Osteoblast (primary cell): ENCODE measurements at places on chromosomes 2 and 18. TPM values are rescaled to one million over a fixed set of nuclear protein-coding genes. Genes with fewer than 3 reads are reported as not detected.

CHRND gene
- not detected in 2 replicates for total RNA-seq

SAG gene
- total RNA-seq: not detected in 2 replicates

CDH2 gene
- total RNA-seq: 75.6 and 78.7 TPM in 2 replicates

SERPINB3 gene
- not detected in 2 replicates for total RNA-seq

ATP6V1C2 gene
- under 0.01 TPM in 2 replicates for total RNA-seq

CLEC4F gene
- not detected in 2 replicates for total RNA-seq

CCDC85A gene
- 0.29 and 0.72 TPM in 2 replicates for total RNA-seq

NETO1 gene
- total RNA-seq: under 0.01 TPM in 1 of 2 replicates, not detected in the other

C2orf66 gene
- total RNA-seq: under 0.01 and 0.36 TPM in 2 replicates

ABCG8 gene
- total RNA-seq: not detected in 2 replicates

CNGA3 gene
- total RNA-seq: 0.29 and 0.36 TPM in 2 replicates

GPAT2 gene
- 2.2 and 9.4 TPM in 2 replicates for total RNA-seq

PDCD1 gene
- not detected in 2 replicates for total RNA-seq

MYO5B gene
- 0.36 and 1.2 TPM in 2 replicates for total RNA-seq

- no peak for DNase-seq
- H3K4me3 ChIP-seq: no peak overlapping the region
- H3K4me1 ChIP-seq: no peaks in the 10 kb centered on the region
- H3K36me3 ChIP-seq: no peaks in the 10 kb centered on the region
- H3K27me3 ChIP-seq: peaks cover 6% of the 10 kb centered on the region
Measured at GRCh38 chr2:205835251-205835791, 153.0 kb downstream of the NRP2 start.

- H3K27me3 ChIP-seq: no peaks in the 10 kb centered on the region
- peak overlapping the region; percentile 74 for H3K27ac ChIP-seq
- H3K36me3 ChIP-seq: no peaks in the 10 kb centered on the region
- DNase-seq: no peak
- peaks cover 52% of the 10 kb centered on the region for H3K4me1 ChIP-seq
Measured at GRCh38 chr2:8984855-8985254, 18.6 kb downstream of the MBOAT2 start.

- peaks cover 7% of the 10 kb centered on the region for H3K4me1 ChIP-seq
- no peak overlapping the region for H3K27ac ChIP-seq
- no peaks in the 10 kb centered on the region for H3K36me3 ChIP-seq
Measured at GRCh38 chr2:32825291-32825712, 121.5 kb upstream of the LTBP1 start.

- H3K36me3 ChIP-seq: no peaks in the 10 kb centered on the region
- no peaks in the 10 kb centered on the region for H3K27me3 ChIP-seq
- peaks cover 17% of the 10 kb centered on the region for H3K4me1 ChIP-seq
- no peak for DNase-seq
- H3K4me3 ChIP-seq: no peak overlapping the region
Measured at GRCh38 chr2:8116661-8117060, 565.2 kb upstream of the ID2 start.

DNA sequence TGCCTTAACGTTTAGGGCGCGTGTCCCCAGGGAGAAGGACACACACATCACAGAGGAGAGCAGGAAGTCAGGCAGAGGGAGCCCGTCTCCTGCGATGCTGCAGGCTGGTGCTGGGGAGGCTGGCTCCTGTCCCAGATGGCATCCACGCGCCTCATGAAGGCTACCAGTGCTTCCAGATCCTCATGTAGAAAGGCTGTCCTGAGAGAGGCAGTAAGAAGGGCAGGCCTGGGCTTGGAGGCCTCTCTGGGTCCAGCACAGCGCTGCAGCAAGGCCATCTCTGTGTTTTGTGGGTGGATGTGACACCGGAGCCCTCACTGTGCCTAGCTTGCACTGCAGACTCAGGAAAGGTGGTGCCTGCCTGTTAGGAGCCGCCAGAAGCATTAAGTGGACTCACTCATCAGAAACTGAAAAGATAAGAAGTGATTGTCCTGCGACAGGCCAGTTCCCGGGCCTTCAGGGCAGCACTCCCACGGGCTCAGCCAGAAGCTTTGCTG, 62.7 kb downstream of the FAM168B start:
- peaks cover 3% of the 10 kb centered on the region for H3K4me1 ChIP-seq
- H3K36me3 ChIP-seq: no peaks in the 10 kb centered on the region
- H3K27me3 ChIP-seq: peaks cover 2% of the 10 kb centered on the region

- no peak for DNase-seq
- H3K27me3 ChIP-seq: no peaks in the 10 kb centered on the region
- no peak overlapping the region for H3K4me3 ChIP-seq
- no peaks in the 10 kb centered on the region for H3K36me3 ChIP-seq
- H3K4me1 ChIP-seq: no peaks in the 10 kb centered on the region
Measured at GRCh38 chr2:3108710-3109702, 268.6 kb downstream of the EIPR1 start.

DNA sequence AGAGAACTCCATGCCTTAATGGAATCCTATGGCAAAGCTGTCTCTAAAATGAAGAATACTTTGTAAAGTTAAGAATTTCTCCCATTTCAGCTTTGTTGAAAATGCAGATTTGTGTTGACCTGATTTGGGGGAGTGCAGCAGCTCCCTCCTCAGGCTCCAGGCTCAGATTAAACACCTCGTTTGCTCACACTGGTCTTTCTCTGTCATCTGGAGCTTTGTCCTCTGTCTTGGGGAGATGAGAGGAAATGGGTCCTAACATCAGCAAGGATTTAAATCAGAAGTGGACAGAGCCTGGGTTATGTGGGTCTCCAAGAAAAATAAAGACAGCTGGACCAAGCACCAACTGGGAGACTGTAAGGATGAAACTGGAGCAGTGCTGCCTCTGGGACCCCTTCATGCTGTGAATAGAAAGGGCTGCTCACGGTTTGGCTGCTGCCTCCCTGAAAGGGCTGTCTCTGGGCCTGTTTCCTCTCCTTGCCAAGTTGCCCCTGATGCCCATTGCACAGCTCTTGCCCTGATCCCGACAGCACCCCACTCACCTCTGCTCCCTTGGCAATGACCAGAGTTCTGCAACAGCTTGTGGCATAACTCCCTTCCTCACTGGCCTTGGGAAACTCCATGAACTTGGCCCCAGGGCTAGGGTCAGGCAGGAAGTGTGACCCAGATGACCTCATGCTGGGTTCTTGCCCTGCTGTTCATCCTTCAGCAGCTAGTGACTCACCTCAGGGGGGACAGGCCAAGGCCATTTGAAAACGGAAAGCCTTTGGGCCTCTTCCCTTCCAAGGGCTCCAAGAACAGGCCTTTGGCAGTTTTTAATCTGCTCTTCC, 197.2 kb downstream of the CYP26B1 start:
- H3K36me3 ChIP-seq: no peaks in the 10 kb centered on the region
- no peak overlapping the region for H3K4me3 ChIP-seq
- H3K27me3 ChIP-seq: peaks cover 2% of the 10 kb centered on the region
- H3K27ac ChIP-seq: no peak overlapping the region
- peak; percentile 45 for DNase-seq
- H3K4me1 ChIP-seq: peaks cover 28% of the 10 kb centered on the region

GRCh38 chr2:45812011-45812500, 160.6 kb downstream of the PRKCE start:
- H3K4me3 ChIP-seq: no peak overlapping the region
- no peaks in the 10 kb centered on the region for H3K27me3 ChIP-seq
- H3K4me1 ChIP-seq: peaks cover 26% of the 10 kb centered on the region
- no peaks in the 10 kb centered on the region for H3K36me3 ChIP-seq
- no peak for DNase-seq

GRCh38 chr2:393711-394696, 106.1 kb upstream of the ALKAL2 start:
- H3K4me3 ChIP-seq: no peak overlapping the region
- H3K27me3 ChIP-seq: no peaks in the 10 kb centered on the region
- no peak overlapping the region for H3K27ac ChIP-seq
- H3K36me3 ChIP-seq: no peaks in the 10 kb centered on the region
- no peaks in the 10 kb centered on the region for H3K4me1 ChIP-seq

GRCh38 chr2:179455824-179456223, 191.2 kb upstream of the SESTD1 start:
- H3K36me3 ChIP-seq: no peaks in the 10 kb centered on the region
- H3K4me3 ChIP-seq: no peak overlapping the region
- H3K27ac ChIP-seq: peak overlapping the region; percentile 68
- H3K4me1 ChIP-seq: peaks cover 29% of the 10 kb centered on the region

GRCh38 chr2:25125976-25126375, 42.4 kb downstream of the POMC start:
- H3K27me3 ChIP-seq: peaks cover 2% of the 10 kb centered on the region
- H3K4me3 ChIP-seq: no peak overlapping the region
- no peaks in the 10 kb centered on the region for H3K36me3 ChIP-seq

- H3K4me1 ChIP-seq: peaks cover 11% of the 10 kb centered on the region
- no peaks in the 10 kb centered on the region for H3K36me3 ChIP-seq
- DNase-seq: no peak
- no peaks in the 10 kb centered on the region for H3K27me3 ChIP-seq
- no peak overlapping the region for H3K4me3 ChIP-seq
Measured at GRCh38 chr2:119691651-119692245, 12.7 kb downstream of the TMEM177 start.

GRCh38 chr2:145268931-145269330, 749.0 kb upstream of the ZEB2 start:
- no peak overlapping the region for H3K27ac ChIP-seq
- no peak for DNase-seq
- no peaks in the 10 kb centered on the region for H3K4me1 ChIP-seq
- H3K4me3 ChIP-seq: no peak overlapping the region
- H3K36me3 ChIP-seq: no peaks in the 10 kb centered on the region

DNA sequence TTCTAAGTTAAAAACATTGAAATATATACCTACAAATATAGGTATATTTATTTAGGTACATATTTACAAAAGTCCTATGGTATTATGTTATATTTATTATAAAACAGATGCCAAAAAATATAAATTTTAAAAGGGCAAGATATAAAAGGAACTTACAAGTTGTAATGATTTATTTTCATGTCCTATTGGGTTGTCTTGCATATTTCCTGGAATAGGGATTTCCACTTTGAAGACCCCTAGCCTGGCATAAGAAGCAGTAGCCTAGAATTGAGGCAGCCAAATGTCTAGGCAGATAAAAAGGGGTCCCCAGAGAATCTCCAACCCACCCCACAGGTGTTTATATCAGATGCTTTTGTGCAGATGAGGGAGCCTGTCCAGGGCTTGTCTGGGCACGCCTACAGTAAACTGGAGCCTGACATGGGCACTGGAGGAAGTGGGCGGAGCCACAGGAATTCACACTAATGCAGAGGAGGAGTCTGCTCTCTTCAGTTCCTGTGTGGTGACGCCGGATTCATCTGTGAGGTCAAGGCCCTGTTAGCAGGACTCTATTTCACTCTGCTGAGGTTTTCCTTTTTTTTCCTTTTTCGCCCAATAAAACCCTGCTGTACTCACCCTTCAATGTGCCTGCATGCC, 1088.9 kb upstream of the PIK3C3 start:
- no peak for DNase-seq
- peak overlapping the region; percentile 89 for H3K27ac ChIP-seq
- no peak overlapping the region for H3K4me3 ChIP-seq
- peaks cover 6% of the 10 kb centered on the region for H3K4me1 ChIP-seq
- no peaks in the 10 kb centered on the region for H3K27me3 ChIP-seq

GRCh38 chr2:1830936-1831619, 86.8 kb upstream of the PXDN start:
- no peak overlapping the region for H3K27ac ChIP-seq
- H3K27me3 ChIP-seq: peaks cover 10% of the 10 kb centered on the region
- peaks cover 2% of the 10 kb centered on the region for H3K4me1 ChIP-seq
- no peaks in the 10 kb centered on the region for H3K36me3 ChIP-seq
- no peak overlapping the region for H3K4me3 ChIP-seq

DNA sequence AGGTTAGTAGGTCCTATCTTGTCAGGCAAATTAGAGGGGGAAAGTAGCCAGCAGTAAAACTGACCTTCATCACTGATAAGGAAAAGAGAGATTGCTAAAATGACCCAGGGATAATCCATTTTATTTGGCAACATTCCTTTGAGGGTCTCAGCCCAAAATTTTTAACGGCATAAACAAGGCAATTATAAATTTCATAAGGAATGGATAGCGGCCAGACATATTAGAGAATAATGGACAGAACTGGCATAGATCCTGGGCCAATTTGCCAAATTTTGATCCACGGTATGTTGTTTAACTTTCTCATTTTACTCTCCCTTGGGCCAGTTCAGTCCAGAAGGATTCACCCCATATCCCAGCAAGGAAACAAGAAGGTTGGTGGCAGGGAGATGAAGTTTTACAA, 170.4 kb upstream of the BCL2L11 start:
- no peak for DNase-seq
- H3K36me3 ChIP-seq: no peaks in the 10 kb centered on the region
- H3K27me3 ChIP-seq: peaks cover 25% of the 10 kb centered on the region
- no peak overlapping the region for H3K27ac ChIP-seq
- no peaks in the 10 kb centered on the region for H3K4me1 ChIP-seq
- H3K4me3 ChIP-seq: no peak overlapping the region

GRCh38 chr2:9655441-9656269, 24.9 kb upstream of the YWHAQ start:
- DNase-seq: peak; percentile 89
- H3K4me1 ChIP-seq: peaks cover 33% of the 10 kb centered on the region
- no peaks in the 10 kb centered on the region for H3K27me3 ChIP-seq
- no peak overlapping the region for H3K4me3 ChIP-seq

DNA sequence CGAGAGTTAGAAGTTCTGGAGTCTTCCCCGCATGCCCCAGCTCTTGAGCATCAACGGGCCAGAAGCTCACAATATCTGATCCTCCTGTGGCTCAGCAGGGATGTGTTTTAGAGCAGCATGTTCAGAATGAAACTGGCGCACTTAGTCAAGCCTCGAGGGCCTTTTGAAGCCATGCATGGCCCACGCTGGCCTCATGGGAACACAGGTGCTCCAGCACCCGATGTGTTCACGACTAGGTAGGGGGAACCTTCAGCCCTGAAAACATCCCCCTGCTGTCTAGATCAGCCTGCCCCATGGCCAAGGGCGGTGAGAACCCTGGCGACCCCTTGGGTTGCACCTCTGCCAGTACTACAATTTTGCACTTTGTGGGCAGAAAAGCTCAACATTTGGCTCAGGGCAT, 32.8 kb downstream of the MSH6 start:
- no peaks in the 10 kb centered on the region for H3K27me3 ChIP-seq
- no peak for DNase-seq
- H3K27ac ChIP-seq: no peak overlapping the region
- H3K36me3 ChIP-seq: peaks cover 47% of the 10 kb centered on the region
- no peak overlapping the region for H3K4me3 ChIP-seq
- H3K4me1 ChIP-seq: peaks cover 9% of the 10 kb centered on the region

DNA sequence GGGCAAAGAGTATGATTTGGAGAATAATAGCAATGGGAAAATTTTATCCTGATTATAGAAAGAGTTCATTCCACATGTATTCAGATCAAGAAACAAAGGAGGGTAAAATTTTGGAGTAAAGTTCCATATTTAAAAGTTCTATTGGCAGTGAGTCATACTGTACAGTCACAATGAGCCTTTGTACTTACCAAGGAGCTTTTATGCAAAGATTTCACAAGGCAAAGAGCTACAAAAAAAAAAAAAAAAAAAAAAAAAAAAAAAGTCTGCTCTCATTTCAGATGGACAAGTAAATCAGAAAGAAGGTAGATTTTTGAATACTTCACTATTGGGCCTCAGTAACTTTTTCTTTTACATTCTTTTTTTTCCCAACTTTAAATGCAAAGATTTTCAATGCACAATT, 1802.2 kb upstream of the PIK3C3 start:
- DNase-seq: no peak
- H3K4me3 ChIP-seq: no peak overlapping the region
- H3K27me3 ChIP-seq: no peaks in the 10 kb centered on the region
- H3K4me1 ChIP-seq: no peaks in the 10 kb centered on the region

GRCh38 chr18:6488956-6489355, 74.2 kb upstream of the L3MBTL4 start:
- H3K27ac ChIP-seq: no peak overlapping the region
- no peak for DNase-seq

GRCh38 chr2:173862612-173863217, 102.5 kb downstream of the SP3 start:
- DNase-seq: no peak
- H3K27ac ChIP-seq: no peak overlapping the region
- peaks cover 53% of the 10 kb centered on the region for H3K27me3 ChIP-seq
- no peak overlapping the region for H3K4me3 ChIP-seq
